ENCODE measurements at places on chromosomes 6 and 20.
A peak's percentile ranks its signal among the peaks of the same experiment; 100 is the strongest.

DNA sequence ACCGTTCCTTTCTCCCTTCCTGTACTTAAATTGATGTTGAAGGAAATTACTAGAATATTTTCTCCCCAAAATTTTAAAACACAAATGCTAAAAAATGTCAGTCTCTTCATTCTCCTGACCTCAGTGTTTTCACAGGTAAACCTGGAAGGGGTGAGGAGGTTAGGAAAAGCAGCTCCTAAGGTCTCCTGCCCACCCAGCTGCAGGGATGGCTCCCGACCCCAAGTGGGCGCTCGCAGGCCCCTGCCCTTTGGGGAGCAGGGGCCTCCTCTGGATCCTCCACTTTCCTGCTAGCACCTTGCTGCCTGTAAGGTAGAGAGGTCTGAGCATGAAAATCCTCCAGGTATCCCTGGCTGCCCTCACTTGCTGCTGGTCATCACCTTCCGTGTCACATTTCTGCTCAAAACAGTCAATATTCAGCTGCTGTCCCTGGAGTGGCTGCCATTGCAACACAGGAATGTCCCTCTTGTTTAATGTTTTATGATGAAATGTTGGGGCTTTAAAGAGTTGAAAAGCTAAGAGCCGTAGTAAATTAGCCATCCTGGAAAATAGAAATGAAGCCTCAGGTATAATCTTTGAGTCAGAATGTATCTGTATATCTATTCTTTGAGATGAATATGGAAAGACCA lies 10.9 kb upstream of the HSP90AB1 start:
- DNase-seq, result no peak

- no peak for DNase-seq
Observed at GRCh38 chr6:34319471-34319885, 70.7 kb upstream of the SMIM29 start.

DNA sequence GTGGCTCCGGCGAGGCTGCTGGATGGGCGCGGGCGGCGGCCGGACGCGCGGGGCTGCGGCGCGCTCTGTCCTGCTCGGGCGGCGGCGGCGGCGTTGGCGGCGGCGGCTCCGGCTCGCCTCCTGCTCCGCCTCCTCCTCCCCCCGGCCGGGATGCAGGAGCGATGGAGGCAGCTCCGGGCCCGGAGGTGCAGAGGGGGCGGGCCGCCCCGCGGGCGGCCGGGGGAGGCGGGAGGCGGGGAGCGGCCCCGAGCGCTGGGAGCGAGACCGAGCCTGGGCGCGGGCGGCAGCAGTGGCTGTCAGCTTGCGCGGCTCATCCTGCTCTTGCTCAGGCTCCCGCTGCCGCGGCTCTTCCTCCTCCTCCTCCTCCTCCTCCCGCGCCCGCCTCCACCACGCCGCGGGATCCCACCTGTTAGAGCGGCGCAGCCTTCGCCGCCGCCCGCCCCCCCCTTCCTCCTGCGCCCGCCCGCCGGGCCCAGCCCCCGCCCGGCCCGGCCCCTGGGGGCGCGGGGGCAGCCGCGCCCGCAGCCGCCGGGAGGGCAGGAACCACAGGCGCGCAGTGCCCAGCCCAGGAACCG lies at the start of gene NOL4L:
Gene NOL4L (minus strand): TSS at position 323 of the 575 bp plus-strand sequence. CDS start 443 bp downstream, outside the sequence.
- DNase-seq, result no peak

DNA sequence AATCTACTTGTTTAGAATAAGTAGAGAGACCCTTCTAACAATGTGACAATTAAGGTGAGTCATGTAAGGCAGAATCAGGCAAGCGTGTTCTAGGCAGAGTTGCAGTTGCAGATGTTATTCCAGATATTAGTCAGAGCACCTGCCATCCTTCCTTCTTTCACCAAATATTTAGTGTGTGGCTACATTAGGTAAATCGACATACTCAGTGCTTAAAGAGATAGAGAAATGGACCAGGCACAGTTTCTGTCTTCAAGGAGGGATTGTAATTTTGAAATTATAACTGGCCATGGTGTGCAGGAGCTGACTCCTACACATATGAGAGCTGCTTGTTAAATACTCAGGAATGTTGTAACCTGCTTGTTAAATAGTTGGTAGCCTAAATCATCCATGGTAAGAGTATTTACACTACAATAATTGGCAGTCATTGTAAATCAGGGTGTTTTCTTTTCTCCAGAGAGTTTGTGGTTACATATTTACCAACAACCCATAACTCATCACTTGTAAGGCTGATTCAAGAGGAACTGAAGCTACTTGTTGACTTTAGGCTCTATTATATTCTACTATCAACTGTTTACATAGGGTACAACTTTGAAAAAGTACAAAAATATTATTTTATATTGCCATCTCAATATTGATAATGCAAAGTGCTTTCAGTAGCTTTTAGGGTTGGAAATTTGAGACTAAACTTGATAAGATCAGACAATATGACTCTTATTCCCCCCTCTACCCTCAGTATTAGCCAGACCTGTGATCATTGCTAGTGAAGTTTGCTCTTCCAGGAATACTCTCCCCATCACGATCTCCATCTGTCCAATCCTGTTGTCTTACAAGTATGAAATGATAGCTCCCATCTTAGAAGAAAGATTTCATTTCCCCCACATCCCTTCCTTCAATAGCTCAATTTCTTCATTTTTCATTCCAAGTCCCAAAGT lies 607.1 kb downstream of the COL12A1 start:
- DNase-seq, result peak; percentile 20

DNA sequence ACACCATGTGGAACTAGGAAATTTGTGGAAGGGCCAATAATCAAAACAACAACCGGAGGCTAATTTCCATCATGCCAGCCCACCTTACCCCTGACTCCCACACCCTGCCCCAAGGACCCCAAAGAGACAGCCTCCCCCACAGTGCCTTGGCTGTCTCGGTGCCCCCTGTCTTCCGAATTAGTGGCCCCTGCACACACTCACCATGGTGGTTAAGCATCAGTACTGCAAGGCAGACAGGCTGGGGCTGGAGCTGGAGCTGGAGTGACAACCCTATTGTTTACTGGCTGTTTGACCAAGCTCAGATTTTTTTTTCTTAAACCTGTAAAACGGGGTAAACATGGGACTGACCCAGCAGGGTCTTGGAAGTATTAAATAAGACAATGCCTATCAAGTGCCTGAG lies 238.0 kb downstream of the TFAP2C start:
- no peak for DNase-seq

GRCh38 chr20:11780765-11781369 lies 136.8 kb upstream of the BTBD3 start:
- DNase-seq, result no peak

- DNase-seq, result no peak
Observed at GRCh38 chr6:107399935-107400334, 59.4 kb downstream of the PDSS2 start.

DNA sequence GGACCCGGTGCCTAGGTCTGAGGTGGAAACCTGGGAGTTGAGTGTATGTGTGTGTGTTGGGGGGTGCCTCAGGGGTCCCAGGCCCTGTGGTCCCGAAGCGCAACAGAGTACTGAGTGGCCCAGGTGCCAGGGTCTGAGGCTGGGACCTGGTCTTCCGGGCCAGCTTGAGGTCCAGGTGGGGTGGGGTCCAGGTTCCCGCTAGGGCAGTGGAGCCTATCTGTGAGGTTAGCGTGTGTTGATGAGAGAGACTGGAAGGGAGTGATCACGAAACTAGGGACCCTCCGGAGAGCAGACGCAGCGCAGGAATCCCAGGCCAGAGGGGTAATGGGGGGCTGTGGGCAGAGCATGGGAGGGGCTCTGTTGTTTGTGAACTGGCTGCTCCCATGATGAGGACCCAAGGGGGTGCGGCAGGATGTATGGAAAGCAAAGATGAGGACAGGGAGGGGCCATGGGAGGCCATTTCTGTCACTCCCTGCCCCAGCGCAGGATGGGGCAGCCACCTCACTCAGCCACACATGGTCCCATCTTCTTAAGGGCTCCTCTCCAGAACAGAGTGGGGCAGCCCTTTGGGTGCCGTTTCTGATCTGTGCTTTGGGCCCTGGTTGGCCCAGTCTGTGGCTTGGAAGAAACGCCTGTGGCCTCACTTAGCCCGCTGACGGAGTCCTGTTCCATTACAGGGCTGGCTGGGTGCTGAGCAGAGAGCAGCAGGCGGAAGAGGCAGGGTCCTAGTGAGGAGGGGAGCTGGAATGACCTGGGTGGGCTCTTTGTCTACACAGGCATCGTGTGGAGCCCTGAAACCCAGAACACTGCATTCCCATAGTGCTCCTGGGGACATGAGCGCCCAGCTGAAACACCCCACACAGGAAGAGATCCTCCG lies 872 bp downstream of the HSPA12B start:
- no peak for DNase-seq

- no peak for DNase-seq
Observed at GRCh38 chr6:162666246-162666645, 61.3 kb downstream of the PRKN start.

DNA sequence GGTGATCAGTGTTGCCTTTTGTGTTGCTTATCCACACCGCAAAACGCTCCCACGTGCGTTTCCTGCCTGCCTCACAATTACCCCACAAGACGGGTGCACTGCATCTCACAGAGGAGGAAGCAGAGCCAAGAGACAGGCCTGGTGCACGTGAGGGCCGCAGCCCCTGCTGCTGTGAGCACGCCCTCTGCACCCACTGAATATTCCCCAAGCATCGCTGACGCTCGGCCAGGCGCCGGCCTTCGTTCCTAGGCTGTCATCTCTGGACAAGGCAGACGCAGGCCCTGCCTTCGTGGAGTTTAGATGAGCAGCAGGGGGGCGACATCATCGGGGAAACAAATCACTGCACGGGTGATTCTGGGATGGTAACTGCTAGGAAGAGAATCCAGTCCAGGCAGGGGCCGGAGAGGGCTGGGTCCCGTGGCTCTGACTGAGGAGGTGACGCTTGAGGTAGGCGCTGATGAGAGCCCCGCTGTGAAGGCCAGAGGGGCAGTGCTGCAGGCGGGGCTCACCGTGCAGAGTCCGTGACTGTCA lies 162.4 kb upstream of the QKI start:
- no peak for DNase-seq

GRCh38 chr20:4060856-4061695 lies 45.7 kb upstream of the RNF24 start:
- DNase-seq, result no peak
